ENCODE measurements at places on chromosomes 4 and X.

DNA sequence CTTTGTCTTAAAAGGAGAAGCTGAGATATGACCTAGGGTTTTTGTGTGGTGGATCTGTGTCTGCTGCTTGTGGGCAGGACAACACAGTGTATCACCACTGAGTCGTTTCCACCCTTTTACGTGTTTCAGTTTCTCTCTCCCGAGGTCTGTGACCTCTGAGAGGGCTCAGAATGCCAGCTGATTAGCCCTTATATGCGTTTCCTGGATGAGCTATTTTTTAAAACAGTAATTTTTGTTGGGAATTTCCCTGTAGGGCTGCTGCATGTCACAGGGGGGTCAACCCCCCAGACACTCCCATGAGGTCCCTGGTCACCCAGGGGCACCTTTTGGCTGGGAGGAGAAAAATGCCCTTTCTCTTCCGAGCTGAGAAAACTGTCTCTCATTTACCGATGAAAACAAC is 170.4 kb upstream of the CASK start:
- DNase-seq = no peak

DNA sequence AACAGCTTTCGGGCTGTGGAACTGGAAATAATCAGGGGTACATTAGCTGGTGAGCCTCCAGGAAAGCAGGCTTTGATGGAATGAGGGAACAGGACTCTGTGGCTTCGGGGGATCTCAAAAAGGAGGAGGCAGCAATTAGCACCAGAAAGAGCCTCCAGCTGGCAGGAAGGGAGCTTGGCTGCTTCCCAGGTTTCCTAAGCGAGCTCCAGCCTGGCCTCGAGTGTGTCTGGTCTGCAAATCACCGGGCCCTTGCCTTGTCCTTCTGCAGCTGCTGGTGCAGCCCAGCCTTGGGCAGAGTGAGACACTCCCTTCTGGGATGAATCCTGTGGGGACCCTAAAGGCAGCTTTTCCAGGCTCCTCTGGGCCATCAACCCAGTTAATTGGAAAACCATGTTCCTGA is 10.7 kb upstream of the PDHA1 start:
- no peak for DNase-seq

GRCh38 chr4:121237069-121237399 is 72.9 kb upstream of the TNIP3 start:
- no peak for DNase-seq

DNA sequence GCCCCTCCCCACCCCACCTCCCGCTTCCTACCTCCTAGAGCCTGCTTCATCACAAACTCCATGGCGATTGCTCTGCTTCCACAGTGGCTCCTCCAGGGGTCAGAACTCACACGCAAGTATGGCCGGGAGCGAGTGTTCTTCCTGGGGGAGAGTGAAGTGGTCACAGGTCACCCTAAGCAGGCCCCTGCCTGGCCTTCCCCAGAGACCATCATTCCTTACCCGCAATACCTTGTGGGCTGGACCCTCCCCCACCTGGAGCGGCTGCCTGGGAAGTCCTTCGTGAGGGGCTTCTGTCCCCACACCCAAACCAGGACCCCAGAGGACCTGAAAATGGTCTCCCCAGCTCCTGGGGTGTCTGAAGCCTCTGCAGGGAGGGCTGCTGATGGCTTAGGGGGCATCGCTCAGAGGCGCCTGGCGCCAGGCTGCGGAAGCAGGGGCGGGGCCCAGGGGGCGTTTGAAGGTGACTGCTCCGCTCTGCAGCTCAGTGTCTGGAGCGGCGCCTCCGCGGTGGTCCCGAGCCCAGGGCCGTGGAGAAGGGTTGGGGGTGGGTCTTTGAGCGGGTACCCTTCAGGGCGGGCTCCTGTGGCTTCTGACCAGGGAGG is 1.4 kb downstream of the CPLX1 start:
- DNase-seq = no peak

- no peak for DNase-seq
Observed at GRCh38 chr4:71827826-71828225, 43.9 kb upstream of the GC start.

DNA sequence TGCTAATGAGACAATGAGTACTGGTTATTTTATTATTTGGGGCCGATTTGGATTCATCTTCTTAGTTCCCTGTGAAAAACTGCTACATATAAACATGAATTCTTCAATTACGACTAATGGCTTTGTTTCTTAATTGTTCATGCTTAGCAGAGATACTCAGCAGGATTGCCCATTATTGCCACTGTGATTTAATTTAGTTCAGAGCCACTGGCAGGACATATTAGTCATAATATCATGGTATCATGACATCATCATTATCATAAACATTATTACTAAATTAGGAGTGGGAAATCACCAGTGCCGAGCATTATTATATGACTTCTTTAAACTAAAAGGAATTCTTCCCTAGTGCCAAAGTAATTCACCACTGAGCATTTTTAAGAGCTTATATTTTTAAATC is 201.4 kb downstream of the SPOCK3 start:
- DNase-seq = no peak

DNA sequence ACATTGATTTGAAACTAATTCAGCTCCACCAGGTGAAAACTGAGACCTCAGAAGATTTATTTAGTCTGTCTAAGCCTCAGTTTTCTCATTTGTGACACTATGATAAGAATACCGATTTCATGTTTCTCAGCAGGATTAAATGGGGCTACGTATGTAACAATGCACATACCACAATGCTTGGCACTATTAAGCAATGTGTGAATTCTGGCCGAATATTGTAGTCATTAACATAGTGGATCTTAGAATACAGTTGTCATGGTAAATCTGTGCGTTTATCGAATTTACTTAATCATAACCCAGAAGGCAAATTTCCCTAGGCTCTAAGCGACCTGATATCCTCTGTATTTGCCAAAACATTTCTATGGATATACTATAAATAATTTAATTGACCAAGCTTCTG is 69.1 kb downstream of the TMA16 start:
- no peak for DNase-seq

DNA sequence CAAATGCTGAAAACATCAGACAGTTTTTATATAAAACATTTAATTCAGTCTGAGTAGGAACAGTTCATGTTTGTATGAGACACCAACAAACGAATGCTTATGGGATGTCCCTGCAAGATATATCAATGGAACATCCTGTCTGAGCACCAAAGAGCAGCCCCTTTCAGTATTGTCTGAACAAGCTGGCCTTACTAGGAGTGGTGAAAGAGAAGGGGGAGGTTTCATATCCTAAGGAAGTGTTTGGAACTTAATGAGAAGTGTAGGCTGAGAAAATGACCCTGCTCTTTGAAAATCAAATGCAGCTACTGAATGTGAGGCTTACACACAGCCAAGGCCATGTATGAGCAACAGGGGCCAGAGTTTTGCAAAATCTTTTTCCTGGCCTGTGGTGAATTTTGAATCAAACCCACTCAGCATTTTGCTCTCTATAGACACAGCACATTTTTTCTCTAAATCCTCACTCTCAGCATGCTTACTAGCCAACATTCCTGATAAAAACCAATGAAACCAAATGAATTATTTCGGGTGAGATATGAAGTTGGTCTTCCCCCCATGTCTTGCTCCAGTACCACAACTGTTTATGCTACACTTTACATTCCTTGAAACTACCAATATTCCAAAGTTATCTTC is 119.4 kb downstream of the LUZP4 start:
- no peak for DNase-seq

DNA sequence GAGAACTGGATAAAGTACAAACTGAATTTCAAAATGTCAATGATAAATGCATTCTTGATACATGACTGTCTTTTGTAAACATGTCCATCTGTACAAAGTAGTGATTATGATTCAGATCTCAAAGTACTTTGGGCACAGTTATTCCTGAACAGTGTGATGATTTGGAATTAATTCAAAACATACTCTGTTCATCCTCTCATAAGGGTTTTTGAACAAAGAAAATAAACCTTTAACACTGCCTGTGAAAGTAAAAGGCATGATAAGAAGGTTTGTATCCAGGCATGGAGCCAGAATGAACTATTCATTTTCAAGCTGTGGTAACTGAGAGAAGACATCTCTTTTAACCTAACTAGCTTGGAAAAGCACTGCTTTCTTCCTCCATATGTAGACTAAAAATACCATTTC is 883 bp upstream of the KLHL4 start:
- no peak for DNase-seq

- no peak for DNase-seq
Observed at GRCh38 chrX:102975016-102975415, 37.9 kb downstream of the RAB40AL start.

DNA sequence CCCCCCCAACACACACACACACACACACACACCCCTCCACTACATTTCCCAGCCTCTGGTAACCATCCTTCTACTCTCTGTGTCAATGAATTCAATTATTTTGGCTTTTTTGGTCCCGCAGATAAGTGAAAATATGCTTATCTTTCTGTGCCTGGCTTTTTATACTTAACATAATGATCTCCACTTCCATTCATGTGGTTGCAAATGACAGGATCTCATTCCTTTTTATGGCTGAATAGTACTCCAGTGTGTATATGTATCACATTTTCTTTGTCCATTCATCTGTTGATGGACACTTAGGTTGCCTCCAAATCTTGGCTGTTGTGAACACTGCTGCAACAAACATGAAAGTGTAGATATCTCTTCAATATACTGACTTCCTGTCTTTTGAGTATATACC is 59.8 kb downstream of the PDLIM5 start:
- no peak for DNase-seq

DNA sequence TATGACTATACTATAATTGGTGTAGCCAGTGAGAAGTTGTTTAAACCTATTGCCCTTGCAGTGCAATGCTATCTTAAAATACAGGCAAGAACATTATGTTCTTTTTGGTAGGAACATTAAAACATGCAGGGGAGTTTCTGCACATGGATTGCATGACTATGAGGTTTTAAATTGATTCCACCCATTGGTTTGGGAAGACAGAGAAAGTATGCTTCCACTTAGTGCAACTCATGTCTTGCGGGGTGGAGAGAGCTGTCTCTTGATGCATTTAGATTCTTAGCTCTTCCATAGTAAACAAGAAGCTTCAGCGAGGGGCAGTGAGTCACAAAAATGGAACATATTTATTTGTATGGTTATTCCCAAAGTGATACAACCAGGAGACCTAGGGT is 39.5 kb upstream of the RASL11B start:
- DNase-seq = no peak

DNA sequence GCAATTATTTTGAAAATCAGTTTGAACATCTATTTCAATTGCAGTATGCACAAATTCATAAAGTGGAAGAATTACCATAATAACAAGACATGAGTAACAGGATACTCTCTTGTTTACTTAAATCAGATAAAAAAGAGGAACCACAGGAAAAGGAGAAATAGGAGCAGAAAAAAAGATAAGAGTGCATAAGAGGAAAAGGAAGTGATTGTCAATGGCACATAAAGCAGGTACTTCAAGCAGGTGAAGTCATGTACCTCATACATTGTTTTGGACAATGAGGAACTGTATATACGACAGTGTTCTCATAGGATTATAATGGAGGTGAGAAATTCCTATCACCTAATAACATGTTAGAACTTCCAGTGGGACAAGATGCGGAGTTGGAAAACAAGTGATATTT is 334.5 kb upstream of the PCDH7 start:
- DNase-seq = no peak

GRCh38 chr4:107863850-107864371 is 39.2 kb downstream of the SGMS2 start:
- no peak for DNase-seq

- no peak for DNase-seq
Observed at GRCh38 chr4:151854731-151855130, 93.9 kb upstream of the GATB start.

DNA sequence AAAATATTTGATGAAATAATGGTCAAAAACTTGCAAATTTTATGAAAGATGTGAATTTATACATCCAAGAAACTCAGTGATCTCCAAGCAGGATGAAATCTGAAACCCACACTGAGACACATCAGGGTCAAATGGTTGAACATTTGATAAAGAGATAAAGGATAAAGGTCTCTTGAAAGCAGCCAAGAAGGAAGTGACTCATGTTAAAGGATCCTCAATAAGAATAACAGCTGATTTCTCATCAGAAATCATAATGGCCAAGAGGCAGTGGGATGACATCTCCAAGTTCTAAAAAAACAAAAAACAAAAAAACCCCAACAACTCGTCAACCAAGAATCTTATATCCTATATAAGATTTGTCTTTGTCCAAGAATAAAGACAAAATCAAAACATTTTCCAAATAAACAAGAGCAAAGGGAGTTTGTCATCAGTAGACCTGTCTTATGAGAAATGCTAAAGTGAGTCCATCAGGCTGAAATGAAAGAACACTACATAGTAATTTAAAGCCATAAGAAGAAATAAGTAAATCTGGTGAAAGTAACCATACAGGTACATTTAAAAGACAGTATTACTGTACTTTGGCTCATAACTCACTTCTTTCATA is 121.7 kb downstream of the PDS5A start:
- DNase-seq = no peak

DNA sequence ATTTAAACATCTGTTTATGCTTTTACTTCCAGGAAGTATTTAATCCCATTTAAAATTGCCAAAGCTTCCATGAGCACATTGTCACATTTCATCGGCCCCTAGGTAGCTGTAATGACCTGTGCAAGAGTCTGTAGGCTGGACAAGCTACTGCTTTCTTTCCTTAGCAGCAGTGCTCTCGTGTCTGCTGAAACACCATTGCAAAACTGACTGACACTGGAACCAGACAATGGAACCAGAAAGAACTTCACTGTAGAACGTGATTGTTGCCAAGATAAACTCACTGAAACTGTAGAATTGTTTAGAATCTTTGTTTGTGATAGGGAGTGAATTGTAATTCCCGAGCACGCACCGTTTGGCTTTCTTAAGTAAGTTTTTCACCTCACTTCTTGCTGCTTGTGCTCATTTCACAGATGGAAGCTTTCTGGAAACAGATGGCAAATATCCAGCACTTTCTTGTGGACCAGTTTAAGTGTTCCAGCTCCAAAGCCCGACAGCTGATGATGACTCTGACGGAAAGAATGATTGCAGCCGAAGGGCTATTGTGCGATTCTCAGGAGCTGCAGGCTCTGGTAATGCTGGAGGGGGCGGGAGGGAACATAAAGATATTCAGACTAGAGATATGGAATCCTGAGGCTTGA is 36.9 kb downstream of the EVC start:
- no peak for DNase-seq

DNA sequence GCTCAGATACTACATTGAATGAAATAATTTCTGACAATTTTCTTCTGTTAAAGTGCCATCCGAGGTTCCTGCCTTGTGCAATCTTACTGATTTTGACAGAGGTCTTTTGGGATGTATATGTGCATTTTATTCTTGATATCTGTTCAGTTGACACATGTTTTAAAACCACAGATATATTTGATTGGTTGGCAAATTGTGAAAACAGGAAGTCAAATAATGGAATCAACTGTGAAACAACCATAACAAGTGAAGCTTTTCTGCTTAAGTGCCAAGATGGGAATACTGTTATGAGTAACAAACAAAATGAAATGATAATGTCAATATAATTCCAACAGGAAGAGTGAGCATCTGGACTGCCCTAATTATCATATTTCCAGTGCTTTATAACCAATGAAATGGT is 84.9 kb upstream of the TET2 start:
- no peak for DNase-seq

- no peak for DNase-seq
Observed at GRCh38 chrX:111507933-111508332, 3.5 kb upstream of the SERTM2 start.

- no peak for DNase-seq
Observed at GRCh38 chr4:106034751-106035150, 139.5 kb downstream of the NPNT start.

GRCh38 chr4:16550531-16550930 is 324.3 kb upstream of the TAPT1 start:
- DNase-seq = no peak

Measured in OCI-LY7 (cell line).